Activated CD4-positive, alpha-beta memory T cell treated with anti-CD3 and anti-CD28 coated beads, Interleukin-2, amount 10 ng/mL, durations not matched to agents 7 days and 5 days (primary cell): ENCODE measurements at places on chromosomes 3 and 15. TPM values are rescaled to one million over a fixed set of nuclear protein-coding genes. Genes with fewer than 3 reads are reported as not detected.
A peak's percentile ranks its signal among the peaks of the same experiment; 100 is the strongest.

LDHAL6B gene
- not detected for total RNA-seq

C3orf85 gene
- total RNA-seq: not detected

DNA sequence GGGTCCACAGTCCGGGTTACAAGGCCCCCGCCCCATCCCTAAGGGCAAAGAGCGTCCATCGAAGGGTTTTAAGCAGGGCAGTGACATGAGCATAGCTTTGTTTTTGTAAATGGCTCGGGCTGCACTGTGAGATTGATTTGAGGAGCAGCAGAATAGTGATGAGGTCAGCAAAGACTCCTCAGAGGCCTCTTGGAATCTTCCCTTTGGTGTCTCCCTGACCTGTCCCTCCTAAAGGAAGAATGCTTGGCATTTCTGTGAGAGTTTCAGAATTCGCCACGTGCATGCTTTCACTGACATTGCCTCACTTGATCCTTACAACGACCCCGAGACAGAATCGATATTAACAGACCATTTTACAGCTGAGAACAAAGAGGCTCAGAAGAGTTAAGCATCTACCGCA lies 20.3 kb downstream of the LAMP3 start:
- no peaks in the 10 kb centered on the region for H3K4me1 ChIP-seq
- no peak overlapping the region for H3K4me3 ChIP-seq
- no peaks in the 10 kb centered on the region for H3K27me3 ChIP-seq
- no peak for DNase-seq

CLRN1 gene
- total RNA-seq: not detected

BMF gene
- total RNA-seq: 30.2 TPM

GRCh38 chr3:86379280-86379679 lies 611.7 kb downstream of the VGLL3 start:
- no peaks in the 10 kb centered on the region for H3K27me3 ChIP-seq
- H3K4me3 ChIP-seq: no peak overlapping the region
- no peaks in the 10 kb centered on the region for H3K36me3 ChIP-seq
- H3K4me1 ChIP-seq: no peaks in the 10 kb centered on the region

DNA sequence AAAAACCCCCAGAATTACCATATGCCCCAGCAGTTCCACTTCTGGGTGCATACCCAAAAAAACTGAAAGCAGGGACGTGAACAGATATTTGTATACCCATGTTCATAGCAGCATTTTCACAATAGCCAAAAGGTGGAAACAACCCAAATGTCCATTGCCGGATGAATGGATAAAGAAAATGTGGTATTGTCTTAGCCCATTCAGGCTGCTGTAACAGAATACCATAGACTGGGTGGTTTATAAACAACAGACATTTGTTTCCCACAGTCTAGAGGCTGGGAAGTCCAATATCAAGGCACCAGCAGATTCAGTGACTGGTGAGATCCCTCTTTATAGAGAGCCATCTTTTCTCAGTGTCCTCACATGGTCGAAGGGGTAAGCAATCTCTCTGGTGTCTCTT lies 182.1 kb upstream of the ANKRD28 start:
- H3K36me3 ChIP-seq: no peaks in the 10 kb centered on the region
- H3K4me1 ChIP-seq: no peaks in the 10 kb centered on the region
- H3K27ac ChIP-seq: no peak overlapping the region
- DNase-seq: no peak
- H3K27me3 ChIP-seq: peaks cover 4% of the 10 kb centered on the region

FHIT gene
- 9.6 TPM for total RNA-seq

DNA sequence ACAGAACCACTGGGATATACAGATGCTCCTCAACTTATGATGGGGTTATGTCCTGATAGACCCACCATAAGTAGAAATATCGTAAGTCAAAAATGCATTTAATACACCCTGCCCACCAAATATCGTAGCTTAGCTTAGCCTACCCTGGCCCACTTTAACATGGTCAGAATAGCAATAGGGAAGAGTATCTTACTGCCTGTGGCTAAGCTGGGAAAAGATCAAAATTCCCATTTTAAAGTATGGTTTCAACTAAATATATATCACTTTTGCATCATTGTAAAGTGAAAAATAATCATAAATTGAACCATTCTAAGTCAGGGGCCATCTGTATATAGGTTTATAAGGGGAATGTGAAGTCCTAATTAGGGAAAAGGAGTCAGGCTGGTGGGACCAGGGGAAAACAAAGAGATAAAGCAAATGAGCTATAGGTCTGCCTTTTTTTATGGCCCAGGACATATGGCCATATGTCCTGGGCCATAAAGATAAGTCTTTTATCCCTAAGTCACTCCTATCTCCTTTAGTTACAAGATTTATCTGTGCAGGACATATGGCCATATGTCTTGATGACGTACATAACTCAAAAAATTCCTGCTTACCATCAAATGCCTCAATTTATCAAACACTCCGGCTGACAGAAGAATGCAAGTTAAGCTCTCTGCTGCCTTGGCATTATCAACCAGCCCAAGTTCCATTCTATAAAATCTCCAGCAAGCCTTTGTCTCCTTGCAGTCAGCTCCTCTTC lies 11.2 kb downstream of the RTP3 start:
- H3K4me3 ChIP-seq: no peak overlapping the region
- peaks cover 9% of the 10 kb centered on the region for H3K27me3 ChIP-seq
- no peaks in the 10 kb centered on the region for H3K36me3 ChIP-seq
- H3K27ac ChIP-seq: no peak overlapping the region

RPUSD2 gene
- 11.1 TPM for total RNA-seq

DNA sequence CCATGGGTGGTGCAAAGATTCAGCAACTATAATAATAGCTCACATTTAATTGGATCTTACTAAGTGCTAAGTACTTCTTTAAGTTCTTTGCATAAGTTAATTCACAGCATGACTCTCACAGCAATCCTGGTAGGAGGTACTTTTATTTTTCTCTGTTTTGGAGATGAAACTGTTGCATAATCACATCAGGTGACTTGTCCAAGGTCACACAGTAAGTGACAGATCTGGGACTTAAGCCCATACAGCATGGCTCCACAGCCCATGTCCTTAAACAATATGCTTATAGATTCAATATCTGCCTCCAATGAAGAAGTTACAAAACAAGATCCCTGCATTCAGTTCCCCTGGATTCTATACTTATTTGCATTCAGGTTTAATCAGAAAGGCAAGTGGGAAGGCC lies 171.8 kb downstream of the CNTN3 start:
- DNase-seq: no peak
- no peak overlapping the region for H3K4me3 ChIP-seq
- H3K27ac ChIP-seq: no peak overlapping the region
- H3K4me1 ChIP-seq: no peaks in the 10 kb centered on the region
- H3K36me3 ChIP-seq: no peaks in the 10 kb centered on the region
- H3K27me3 ChIP-seq: no peaks in the 10 kb centered on the region

UBAP1L gene
- total RNA-seq: 3.3 TPM

HDC gene
- total RNA-seq: not detected

LHFPL4 gene
- total RNA-seq: not detected

GRCh38 chr15:38651328-38652038 lies 86.9 kb upstream of the RASGRP1 start:
- peak overlapping the region; percentile 99 for H3K27ac ChIP-seq
- peaks cover 14% of the 10 kb centered on the region for H3K36me3 ChIP-seq
- peaks cover 75% of the 10 kb centered on the region for H3K4me1 ChIP-seq
- DNase-seq: peak; percentile 74

GRCh38 chr3:27307566-27307965 lies 61.6 kb downstream of the NEK10 start:
- H3K4me1 ChIP-seq: no peaks in the 10 kb centered on the region
- no peak overlapping the region for H3K27ac ChIP-seq
- DNase-seq: no peak
- H3K36me3 ChIP-seq: no peaks in the 10 kb centered on the region
- no peaks in the 10 kb centered on the region for H3K27me3 ChIP-seq
- no peak overlapping the region for H3K4me3 ChIP-seq

NMNAT3 gene
- total RNA-seq: 0.15 TPM

GRCh38 chr3:72401005-72401545 lies 447.2 kb downstream of the SHQ1 start:
- no peak overlapping the region for H3K27ac ChIP-seq
- peaks cover 7% of the 10 kb centered on the region for H3K36me3 ChIP-seq
- peaks cover 16% of the 10 kb centered on the region for H3K4me1 ChIP-seq
- H3K4me3 ChIP-seq: no peak overlapping the region
- no peaks in the 10 kb centered on the region for H3K27me3 ChIP-seq

DNA sequence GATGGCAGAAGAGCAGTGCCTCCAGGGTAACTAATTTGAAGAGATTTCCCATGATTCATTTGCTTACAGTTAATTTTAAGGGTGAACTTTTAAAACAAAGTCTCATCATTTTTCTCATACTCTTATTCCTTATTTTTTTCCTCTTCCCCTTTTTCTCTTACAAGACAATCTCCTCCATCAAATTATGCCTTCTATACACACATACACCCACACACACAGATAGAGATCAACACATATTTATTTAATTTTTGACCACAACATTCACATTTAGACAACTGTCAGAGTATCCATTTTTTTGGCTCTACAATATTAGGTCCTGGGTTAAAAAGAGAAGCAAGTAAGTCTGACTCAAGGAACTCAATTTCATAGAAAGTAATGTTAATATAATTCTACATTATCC lies 37.6 kb downstream of the AAGAB start:
- H3K27ac ChIP-seq: no peak overlapping the region
- H3K4me1 ChIP-seq: peaks cover 11% of the 10 kb centered on the region
- H3K4me3 ChIP-seq: no peak overlapping the region
- no peaks in the 10 kb centered on the region for H3K27me3 ChIP-seq
- DNase-seq: no peak
- peaks cover 36% of the 10 kb centered on the region for H3K36me3 ChIP-seq

ESYT3 gene
- 0.50 TPM for total RNA-seq

DNA sequence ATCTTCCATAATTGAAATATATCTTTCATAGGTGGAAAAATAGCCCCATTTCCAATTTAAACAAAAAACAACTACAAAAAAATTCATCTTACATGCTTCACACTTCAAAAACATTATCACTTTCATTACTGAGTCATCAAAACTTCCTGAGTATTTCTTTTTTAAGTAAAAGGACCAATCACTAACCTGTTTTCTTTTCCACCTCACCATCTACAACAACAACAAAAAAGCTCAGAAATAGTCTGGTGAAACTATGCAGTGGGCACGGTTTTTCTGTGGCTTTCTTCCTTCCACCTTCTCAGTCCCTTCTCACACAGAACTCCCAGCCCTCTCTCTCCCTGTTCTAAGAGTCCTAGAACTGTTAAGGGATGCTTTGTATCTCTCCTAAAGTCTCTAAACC lies 20.3 kb upstream of the TNIK start:
- H3K4me1 ChIP-seq: peaks cover 15% of the 10 kb centered on the region
- H3K4me3 ChIP-seq: no peak overlapping the region
- H3K27ac ChIP-seq: peak overlapping the region; percentile 47
- H3K27me3 ChIP-seq: peaks cover 3% of the 10 kb centered on the region
- DNase-seq: no peak

DNA sequence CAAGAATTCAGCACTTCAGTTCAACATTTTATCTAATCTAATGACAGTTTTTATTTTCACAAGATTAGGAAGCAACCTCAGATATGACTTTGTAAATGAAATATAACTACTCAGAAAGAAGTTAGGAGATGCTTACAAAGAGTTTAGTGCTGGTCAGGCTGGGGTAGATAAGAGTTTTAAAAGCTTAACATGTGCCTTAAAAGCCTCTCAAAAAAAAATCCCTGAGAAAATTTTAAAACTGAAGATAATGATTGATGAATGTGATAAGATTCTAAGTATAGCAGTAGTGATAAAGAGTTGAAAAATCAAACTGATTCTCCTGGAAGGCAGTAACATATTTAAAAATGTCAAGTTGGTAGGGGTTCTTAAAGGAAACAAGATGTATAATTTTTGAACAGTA lies 478.2 kb downstream of the NLGN1 start:
- no peaks in the 10 kb centered on the region for H3K36me3 ChIP-seq
- no peaks in the 10 kb centered on the region for H3K27me3 ChIP-seq
- no peak overlapping the region for H3K27ac ChIP-seq

WDR5B gene
- 5.7 TPM for total RNA-seq

FBXO40 gene
- not detected for total RNA-seq
